Stomach (tissue), 19 donors: ENCODE measurements at places on chromosomes 12 and 14.

DNA sequence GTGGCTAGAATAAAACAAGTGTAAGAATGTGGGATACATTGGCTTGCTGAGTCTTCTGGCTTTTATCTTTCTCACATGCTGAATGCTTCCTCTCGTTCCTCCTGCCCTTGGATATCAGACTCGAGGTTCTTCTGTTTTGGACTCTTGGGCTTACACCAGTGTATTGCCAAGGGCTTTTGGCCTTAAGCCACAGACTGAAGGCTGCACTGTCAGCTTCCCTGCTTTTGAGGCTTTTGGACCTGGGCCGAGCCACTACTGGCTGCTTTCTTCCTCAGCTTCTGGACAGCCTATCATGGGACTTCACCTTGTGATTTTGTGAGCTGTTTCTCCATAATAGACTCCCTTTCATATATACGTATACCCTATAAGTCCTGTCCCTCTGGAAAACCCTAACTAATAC is 300.9 kb upstream of the STXBP6 start:
- DNase-seq: no peak

DNA sequence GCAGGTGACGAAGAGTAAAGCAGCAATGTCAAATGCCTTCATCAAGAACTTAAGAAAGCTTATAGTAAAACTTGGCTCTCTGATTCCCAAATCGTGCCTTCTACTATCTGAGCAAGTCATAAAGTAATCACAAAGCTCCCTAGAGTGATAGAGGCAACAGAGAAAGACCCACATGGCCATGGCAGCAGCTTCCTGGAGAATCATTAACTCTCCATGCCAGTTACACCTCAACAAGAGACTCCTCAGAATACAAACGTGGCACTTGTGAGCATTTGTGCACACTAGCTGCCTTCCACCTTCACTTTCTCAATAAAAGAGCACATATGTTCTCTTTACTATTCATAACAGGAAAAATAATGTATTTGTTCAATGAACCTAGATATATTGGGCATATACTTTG is 48.0 kb downstream of the PLCZ1 start:
- DNase-seq: no peak

DNA sequence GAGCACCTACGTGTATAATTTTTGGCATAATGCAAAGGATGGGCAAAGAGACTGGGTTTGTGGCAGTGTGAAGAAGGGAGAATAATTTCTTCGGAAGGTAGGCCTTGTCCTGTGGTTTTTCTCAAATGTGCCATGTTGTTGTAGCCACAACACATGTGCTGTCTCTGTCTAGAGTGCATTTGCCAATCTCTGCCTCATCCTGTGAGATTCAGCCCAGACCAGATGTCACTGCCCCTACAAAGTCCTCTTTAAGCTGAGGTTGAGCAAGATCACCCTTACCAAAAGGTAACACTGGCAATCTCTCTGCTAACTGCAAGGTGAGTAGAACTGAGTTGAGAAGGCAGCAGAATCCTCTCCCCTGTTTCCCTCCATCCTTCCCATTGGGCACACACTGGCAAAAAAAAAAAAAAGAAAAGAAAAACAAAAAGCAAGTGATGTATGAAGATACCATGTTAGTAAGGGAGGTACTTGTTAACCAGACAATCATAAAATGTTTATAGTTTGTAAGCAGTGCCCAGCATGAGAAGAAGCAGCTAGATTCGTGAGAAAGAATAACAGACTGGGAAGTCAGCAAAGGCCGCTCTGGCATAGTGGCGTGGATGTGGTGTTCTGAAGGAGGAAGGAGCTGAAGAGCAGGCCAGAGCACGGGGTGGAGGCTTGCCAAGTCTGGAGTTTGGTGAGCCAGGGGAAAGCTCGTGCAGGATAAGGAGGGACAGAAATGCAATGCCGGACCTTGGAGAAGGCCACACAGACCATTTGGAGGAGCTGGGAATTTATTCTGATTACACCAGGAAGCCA is 18.9 kb downstream of the DYRK2 start:
- peak; percentile 30 for DNase-seq

DNA sequence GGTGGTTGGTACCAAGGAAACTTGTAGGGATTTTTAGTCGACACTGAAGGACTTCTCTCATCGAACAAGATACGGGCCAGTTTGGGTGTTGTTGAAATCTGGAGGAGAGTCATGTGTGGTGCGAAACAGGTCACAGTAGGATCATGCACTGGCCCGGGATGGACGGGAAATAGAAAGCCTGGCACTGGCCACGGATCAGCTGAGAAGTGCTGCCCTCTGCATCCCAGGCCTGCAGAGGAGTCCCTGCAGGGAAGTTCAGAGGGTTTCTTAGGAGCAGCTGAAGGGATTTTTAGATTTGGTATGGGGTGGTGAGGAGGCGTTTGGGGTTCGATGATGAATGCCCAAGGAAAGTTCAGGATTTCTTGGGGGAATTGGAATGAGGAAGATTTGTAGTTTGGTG is 63.1 kb downstream of the TSPAN9 start:
- no peak for DNase-seq

DNA sequence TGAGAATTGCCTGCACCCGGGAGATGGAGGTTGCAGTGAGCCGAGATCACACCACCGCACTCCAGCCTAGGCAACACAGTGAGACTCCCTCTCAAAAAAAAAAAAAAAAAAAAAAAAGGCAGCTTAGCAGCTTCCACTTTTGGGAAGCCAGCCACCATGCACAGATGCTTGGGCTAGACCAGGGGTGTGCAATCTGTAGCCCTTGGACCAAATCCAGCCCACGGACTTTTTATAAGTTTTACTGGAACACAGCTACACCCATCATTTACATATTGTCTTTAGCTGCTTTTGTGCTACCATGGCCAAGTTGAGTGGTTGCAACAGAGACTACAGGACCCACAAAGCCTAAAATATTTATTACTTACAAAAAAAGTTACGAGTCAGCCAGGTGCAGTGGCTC is 6.7 kb downstream of the CIT start:
- DNase-seq: no peak

DNA sequence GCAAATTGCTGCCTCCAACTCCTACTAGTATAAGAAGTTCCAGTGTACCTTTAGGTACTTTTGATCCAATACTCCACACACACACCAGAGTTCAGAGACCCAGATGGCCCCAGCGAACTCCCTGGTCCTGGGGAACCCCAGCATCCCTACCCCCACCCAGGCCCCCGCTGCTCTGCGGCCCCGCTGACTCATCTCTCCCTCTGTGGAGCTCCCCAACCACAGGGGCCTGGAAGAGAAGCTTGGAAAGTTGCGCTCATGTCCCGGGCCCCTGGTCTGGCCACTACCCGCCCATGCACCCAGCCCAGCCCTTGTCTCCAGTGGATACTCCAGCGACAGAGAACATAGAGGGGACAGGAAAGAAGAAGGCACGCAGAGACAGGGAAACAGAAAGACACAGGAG is 4.2 kb upstream of the SP7 start:
- DNase-seq: no peak

- no peak for DNase-seq
These were observed 43.2 kb upstream of the PNMA1 start for GRCh38 chr14:73757381-73757780.

DNA sequence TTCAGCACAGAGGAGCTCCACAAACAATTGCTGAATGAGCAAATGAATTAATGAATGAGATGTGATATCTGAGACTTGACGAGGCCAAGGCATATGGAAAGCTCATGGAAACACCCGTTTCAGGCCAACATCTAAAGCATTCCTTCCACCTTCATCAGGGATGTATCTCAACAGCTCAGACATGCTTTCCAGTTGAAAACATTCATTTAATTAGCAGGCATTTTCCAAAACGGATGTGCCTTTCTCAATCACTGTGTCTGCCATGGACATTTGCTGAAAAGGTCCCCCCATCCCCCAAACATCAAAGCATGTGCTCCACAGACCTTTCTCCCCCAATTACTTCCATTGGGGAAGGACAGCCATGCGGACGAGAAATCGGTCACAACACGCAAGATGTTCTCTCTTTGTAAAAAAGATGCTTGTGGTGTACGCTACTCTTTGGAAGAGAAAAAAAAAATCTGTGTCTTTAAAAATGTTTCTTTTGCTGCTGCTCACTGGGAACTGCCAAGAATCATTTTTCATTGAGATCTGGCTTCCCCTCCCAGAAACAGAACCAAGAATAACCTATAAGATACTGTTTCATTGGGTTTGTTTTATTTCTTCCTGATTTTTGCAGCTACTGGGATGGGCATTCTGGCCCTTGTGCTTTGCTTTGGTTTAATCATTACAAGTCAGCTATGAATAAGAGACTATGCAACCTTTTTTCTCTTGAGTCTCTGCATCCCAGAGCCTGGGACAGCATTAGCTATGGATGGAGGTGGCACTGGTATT is 528.2 kb downstream of the MED13L start:
- DNase-seq: peak; percentile 43

GRCh38 chr12:131353376-131353775 is 357.5 kb upstream of the SFSWAP start:
- DNase-seq: no peak

DNA sequence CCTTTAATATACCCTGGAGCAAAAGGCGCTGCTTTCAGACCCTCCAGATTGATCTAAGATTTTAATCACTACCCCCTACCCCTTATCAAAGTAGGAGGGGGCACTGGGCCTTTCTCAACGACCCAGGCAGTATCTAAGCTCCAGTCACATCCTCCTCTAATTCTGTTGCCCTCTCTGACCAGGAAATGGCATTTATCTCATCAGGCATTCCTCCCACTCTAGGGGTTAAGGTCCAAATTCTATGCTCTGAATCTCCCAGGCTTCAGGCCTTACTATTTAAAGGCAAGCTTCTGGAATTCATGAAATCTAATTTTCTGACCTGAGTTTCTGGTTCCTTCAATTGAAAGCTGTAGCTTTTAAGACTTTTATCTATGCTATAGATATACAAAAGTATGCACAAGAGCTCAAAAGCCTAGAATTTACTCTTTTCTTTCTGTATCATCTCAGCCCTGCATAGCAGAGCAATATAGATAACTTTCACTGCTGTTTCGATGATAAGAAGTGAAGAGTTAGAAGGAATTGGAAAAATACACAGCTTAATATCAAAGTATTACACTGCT is 622.9 kb downstream of the RPS29 start:
- DNase-seq: no peak

DNA sequence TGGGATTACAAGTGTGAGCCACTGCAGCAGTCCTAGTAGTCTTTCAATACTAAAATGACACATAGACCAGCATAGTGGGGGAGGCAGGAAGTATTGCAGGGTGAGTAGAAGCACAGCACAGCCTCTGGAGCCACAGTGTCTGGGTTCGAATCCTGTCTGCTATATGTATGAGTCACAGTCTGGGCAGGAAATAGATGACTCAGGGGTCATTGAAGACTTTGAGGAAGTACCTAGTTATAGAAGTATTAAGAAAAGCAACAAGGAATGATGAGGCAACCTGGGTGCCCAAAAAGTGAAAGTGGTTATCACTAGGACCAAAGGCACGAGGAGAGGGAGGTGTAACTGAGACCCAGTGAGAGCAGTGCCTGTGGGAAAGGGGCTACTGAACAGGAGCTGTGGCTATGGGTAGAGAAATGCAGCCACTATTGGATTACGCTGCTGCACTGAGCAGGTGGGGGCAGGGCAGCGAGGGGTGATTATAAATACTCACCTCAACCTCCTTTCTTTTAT is 124.0 kb downstream of the PDE3A start:
- no peak for DNase-seq

- DNase-seq: no peak
These were observed 99.8 kb upstream of the DIO2 start for GRCh38 chr14:80310938-80311750.
